ENCODE measurements at places on chromosomes 3 and 15.

- DNase-seq: no peak
Observed at GRCh38 chr3:42688016-42688415, 2.7 kb downstream of the KLHL40 start.

GRCh38 chr3:155995525-155996370, 124.6 kb upstream of the KCNAB1 start:
- DNase-seq: no peak

DNA sequence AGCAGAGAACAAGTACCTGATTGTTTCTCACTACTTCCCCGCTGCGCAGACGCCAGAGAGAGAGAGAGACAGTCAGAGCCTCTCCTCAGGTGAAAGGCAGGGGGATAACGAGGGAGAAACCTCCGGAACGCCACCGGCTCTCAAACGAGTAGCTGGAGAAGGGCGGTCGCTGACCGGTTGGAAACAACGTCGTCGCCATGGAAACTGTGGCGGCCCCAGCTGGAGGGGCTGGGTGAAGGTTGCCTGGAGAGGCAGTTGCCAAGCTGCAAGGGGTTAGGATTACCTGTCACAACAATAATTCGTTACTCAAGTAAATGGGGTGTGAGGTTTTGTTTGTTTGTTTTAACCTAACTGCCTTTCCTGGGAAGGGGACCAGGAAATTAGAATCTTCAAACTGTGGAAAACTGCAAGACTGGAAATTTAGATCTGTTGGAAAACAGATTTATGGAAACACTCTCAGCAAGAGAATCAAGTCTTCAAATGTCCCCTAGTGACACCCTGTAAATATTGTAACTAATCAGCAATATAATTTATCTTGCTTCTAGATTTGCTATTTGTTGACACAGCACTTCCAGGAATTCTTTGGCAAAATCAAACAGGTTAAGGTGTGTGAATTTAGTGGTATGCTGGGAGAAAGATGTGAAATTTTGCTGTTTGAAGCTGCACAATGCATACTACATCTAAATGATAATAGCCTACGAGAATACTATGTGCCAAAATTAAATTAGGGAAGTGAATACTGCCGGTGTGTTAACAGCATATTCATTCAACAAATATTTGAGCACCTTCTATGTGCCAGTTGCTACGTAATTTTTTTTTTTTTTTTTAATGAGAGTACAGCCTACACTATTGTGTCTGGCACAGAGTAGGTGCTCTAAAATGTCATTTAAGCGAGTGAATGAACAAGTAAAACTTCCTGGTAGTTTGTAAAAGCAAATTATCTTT, at the start of gene DNAH12:
TSS of gene DNAH12 (minus strand) at position 164 of the 945 bp plus-strand sequence. CDS start 1,474 bp downstream, outside the sequence.
- no peak for DNase-seq

GRCh38 chr15:62262305-62262941, 97.3 kb upstream of the C2CD4B start:
- no peak for DNase-seq

DNA sequence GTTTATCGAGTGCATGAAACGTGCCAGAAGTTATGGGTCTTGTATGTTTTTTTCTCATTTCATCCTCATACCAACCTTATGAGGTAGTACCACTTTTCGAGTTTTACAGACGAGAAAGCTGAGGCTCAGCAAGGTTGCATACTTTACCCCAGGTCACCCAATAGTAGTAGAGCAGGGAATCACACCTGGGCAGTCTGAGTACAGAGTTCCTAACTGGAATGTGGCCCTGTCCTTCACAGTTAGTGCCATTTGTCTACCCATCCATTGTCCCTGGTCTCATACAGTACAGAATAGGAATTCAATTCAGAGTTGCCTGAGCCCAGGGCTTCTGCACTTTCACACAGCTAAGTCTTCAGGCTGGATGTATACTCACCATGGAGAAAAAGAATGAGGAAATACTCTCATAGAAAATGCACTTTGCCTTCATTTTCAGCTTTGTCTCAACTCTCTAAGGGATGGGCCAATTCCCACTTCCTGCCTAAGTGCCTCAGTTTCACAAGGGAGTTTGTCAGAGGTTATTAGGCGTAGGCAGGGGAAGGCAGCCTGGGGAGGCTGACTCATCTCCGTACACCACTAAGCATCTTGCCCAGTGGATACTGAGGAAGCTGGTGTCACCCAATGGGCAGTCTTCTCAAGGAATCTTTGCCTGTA, 93.2 kb downstream of the TMEM212 start:
- DNase-seq: no peak

- no peak for DNase-seq
Observed at GRCh38 chr3:123300583-123300982, 98.8 kb downstream of the SEC22A start.

GRCh38 chr3:58009026-58009748, 965 bp downstream of the FLNB start:
- no peak for DNase-seq

GRCh38 chr3:176971613-176972174, 225.6 kb downstream of the TBL1XR1 start:
- DNase-seq: no peak

GRCh38 chr3:100040451-100041225, 73.7 kb downstream of the FILIP1L start:
- peak; percentile 65 for DNase-seq

DNA sequence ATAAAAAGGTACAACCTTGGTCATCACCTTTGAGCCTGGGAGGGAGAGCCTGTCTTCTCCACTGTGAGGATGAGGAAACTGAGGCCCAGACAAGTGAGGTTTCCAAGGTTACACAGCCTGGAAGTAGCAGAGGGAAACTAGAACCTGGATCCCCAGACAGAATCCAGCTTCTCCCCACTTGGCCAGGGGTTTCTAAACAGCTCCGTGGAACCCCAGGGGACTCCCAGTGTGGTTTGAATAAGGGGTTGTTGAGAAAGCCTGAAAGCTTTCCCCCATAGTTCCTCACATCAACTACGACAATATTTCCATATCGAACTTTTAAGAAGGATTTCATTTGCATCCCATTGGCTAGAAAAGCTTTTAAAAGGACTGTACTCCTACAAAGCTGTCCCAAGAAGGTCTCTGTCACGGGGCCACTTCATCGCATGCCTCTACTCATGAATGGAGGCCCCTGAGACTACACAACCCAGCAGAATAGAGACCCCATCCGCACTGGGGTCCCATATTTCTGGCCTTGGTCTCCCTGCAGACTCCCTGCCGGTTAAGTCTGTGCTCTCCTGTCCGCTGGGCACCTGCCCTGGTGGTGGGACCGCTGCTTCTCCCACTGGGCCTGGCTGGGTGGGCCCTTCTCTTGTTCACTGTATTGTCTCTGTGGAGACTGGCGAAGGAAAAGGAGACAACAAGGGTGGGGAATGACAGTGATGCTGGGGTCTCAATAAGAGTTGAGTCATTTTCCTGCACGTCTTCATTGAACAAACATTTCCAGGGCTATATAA, 178.5 kb downstream of the SMAD6 start:
- no peak for DNase-seq

DNA sequence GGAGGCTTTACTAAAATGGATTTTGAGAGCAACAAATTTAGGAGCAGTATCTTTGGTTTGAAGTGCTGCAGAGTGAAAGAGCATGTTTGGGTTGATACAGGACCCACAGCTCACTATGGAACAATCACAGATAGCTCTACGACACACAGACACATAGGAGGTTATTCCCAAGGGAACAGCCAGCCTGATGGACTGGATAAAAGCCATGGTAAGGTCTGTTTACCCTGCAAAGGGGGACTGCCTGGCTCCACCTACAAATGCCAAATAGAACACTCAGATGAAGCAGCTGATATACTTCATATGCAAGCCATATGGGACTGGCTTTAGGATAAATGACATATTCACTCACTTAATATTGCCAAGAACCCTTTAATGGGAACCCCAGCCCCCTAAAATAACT, 75.4 kb downstream of the CDC25A start:
- DNase-seq: no peak

DNA sequence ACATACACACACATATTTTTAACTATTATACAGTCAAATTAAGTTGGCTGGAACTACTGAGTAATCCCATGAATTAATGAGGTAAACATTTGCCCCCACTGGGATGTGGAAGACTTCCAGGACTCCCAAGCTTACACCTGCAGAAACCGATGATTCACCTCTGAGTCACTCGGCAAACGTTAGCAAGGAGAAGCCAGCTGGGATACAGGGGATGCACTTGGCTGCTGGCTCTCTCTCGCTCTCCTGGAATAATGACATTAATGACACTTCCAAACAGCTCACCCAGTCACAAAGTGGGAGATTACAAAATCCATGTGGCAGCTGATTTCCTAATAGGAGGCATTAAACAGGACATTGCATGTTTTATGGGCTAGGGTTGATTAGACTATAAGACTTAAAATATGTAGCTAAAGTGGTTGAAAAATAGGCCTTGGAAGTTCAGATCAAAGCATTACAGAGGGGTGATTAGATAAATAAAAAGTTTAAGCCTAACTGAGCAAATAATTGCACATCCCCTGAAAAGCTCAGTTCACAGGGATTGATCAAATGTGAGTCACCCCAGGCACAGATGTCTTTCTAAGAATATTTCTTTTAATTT, 500.9 kb downstream of the SOX2 start:
- no peak for DNase-seq

DNA sequence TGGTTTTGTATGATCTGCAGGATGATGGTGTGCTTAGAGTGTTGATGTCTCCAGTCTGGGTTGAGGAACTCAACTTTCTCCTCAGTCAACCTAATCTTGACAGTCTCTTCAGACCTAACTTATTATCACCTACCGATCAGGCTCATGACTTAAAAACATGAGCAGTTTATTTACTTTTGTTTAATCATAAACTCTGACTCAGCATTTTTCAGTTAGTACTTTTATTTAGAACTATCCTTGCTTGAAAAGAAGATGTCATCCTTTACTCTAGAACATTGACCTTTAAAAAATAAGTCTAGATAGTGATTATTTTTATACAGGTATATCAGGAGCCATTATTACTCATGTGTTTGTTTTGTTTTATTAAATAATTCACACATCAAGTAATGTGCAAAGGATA, 414.8 kb downstream of the AGBL1 start:
- DNase-seq: no peak

GRCh38 chr3:180980611-180981010, 8.9 kb downstream of the DNAJC19 start:
- DNase-seq: no peak

DNA sequence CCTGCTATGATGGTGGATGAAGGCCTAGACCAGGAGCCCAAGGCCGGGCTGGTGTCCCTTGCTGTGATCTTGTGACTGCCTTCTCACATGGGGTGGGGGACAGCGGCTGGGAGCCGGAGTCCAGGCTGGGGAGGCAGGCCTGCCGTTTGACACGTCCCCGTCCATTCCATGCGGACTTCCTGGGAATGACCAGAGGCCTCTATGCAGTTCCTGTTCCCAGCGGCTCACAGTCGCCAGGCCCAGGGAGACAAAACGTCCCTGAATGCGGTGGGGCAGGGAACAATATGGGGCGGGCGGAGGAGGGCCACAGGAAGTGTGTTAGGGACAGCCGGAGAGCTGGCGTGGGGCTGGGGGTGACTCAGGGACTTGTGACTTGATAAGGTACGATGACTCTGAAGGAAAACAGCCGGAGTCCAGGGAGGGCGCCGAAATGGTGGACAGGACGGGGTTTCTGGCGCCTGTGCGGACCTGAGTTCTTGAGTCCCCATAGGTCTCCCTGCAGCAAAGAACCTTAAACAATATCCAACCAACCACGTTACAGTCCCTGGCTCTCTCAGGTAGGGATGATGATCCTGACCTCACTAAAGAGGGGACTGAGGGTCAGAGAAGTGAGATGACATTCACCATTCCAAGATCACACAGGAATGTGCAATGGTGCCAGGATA, 40.5 kb upstream of the SMAD6 start:
- peak; percentile 91 for DNase-seq

DNA sequence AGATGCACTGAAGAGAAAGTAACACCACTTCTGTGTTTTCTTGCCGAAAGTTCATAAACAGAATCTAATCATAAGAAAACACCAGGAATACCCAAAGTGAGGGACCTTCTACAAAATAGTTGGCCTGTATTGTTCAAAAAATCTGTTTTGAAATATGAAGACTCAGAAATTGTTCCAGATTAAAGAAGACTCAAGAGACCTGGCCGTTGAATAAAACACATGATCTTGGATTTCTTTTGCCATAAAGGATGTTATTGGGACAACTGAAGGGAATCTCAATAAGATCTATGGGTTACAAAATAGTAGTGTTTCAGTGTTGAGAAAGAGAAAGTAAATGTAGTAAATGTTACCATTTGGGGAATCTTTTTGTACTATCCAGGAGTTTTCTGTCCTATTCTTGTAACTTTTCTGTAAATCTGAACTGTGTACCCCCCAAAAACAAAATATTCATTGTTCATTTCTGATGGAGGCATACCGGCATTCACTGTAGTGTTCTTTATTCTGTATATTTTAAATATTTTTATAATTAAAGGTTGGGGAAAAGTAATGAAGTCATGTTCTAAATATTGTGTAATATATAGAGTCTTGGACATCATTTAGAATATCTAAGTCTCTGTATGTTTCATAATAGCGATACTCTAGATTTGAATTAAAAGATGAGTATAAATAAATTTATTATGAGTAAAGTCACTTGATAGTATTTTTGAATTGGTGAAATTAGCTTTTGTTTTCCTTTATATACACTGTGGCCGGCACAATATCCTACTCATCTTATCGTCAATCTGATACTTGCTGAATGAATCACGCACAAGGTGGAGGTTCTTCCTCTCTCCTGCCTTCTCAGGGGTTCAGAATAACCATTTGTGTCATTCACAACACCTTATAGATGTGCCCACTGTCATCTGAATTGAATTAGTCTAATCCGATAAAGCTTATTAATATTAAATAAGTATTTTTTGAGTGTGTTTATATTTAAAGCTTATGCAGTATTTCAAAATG, 66.7 kb downstream of the TRAK1 start:
- no peak for DNase-seq

DNA sequence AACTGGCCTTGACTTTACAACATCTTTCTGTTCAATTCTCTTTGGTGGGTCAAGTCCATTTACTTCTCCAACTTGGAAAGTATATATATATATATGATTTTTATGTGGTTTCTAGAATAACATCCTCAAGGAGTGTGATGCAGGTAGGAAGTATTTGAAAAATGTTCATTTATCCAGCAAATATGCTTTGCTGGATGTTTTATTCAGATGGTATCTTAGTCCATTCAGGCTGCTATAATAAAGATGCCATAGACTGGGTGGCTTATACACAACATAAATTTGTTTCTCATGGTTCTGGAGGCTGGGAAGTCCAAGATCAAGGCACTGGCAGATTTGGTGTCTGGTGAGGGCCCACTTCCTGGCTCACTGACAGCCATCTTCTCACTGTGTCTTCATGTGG, 168.7 kb upstream of the RASGRP1 start:
- DNase-seq: no peak

GRCh38 chr15:67107014-67107812, 41.8 kb downstream of the SMAD3 start:
- peak; percentile 51 for DNase-seq

DNA sequence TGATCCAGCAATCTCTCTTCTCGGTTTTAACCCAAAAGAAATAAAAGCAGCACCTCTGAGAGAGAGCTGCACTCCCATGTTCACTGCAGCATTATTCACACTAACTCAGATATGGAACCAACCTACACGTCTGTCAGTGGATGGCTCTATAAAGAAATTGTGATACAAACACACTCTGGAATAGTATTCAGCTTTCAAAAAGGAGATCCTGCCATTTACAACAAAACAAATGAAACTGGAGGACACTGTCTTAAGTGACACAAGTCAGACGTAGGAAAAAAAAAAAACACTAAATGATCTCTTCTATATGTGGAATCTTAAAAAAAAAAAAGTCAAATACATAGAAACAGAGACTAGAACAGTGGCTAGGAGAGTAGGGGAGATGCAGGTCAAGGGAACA, 9.2 kb downstream of the HERC1 start:
- DNase-seq: no peak

Data from lower leg skin (tissue), 4 donors.